NCI-H345 (cell line): ENCODE measurements at places on chromosomes 3 and 15.

GRCh38 chr3:84724877-84725276 is 233.9 kb upstream of the CADM2 start:
- DNase-seq = no peak

GRCh38 chr3:188950832-188951489 is 220.8 kb upstream of the TPRG1 start:
- DNase-seq = no peak

DNA sequence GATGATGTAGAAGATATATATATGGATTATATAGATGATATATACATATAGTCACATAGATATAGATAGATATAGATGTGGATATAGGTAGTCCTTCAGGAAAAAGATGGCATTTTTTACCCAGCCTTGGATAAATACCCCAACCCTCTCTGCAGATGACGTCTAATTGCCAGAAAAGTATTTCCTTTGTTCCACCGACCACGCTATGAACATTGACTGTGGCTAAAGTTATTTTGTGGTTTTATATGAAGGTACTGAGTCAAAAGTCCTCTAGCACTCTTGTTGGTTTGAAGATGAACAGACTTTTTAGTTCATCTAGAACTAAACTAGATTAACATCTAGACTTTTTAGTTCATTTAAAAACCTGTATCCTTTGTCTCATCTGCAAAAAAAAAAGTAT is 207.7 kb downstream of the PLOD2 start:
- no peak for DNase-seq

GRCh38 chr3:47803480-47804025 is 615 bp downstream of the DHX30 start:
- no peak for DNase-seq

DNA sequence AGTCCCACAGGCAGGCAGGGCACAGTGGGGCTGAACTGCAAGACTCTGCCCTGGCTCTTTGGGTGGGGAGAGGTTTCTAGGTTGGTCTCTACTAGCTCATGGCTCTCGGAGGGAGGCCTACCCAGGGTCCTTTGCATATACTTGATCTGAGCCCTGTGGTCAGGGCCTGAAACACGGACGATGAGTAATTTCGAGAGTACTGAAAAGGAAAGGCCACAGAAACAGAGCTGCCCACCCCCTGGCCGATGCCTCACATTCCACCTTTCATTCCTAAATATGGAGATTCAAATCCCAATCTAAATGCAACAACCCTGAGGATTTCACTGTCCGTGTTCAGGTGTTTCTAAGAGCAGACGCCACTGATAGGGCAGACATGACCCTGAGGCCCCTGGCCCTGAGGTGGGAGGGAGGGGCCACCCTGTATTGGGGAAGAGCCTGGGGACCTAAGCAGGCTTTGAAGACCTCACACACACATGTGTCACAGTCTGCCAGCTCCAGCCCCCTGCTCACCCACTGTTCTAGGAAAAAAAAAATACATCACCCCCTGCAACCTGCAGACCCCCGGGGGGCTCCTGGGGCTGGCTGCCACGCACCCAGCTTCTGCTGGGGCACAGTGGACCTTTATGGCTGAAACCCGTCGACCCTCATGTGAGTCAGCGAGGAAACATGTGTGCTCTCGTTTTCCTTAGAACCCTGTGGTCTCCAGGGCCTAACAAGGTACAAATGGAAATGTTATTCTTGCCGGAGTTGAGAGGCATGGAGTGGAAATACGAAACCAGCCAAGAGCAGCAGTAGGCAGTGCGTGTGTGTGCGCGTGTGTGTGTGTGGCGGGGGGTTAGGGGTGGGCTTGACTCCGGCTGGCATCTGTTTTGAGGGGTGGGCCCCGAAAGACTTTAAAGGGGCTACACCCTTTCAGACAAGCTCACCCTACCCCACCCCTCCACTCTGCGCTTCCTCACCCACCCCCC is 112.7 kb downstream of the CHSY1 start:
- peak; percentile 14 for DNase-seq

- DNase-seq = no peak
These were observed 261.2 kb upstream of the DNAJC19 start for GRCh38 chr3:181250714-181251113.

- no peak for DNase-seq
These were observed 89.4 kb upstream of the C3orf80 start for GRCh38 chr3:160135851-160136250.

DNA sequence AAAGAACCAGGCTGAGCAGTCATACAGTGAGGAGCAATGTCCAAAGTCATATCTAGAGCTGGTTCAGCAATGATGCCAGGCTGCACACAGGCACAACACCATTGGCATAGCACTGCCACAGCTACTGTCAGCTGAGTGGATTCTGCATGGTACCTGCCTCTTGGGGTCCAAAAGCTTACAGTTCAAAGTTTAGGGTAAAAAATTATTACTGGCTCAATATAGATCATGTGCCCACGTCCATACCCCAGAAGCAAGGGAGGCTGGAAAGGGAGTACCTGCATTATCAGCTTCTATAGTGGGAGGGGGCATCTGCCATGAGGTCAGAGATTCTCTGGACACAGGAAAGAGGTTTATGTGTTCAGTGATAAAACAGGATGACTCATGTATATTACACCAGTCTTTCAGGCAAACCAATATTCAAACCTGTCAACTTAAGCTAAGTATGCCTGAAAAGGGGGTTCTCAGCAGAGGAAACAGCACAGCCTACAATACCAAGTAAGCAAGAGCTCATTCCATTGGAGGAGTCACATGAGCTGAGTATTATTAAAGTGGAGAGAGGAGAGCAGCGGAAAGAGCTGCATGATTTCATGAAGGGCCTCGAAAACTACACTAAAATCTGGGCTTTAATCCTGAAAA is 99.0 kb downstream of the ANO10 start:
- DNase-seq = no peak

GRCh38 chr3:52364322-52365035 is 48.4 kb downstream of the DNAH1 start:
- peak; percentile 30 for DNase-seq

DNA sequence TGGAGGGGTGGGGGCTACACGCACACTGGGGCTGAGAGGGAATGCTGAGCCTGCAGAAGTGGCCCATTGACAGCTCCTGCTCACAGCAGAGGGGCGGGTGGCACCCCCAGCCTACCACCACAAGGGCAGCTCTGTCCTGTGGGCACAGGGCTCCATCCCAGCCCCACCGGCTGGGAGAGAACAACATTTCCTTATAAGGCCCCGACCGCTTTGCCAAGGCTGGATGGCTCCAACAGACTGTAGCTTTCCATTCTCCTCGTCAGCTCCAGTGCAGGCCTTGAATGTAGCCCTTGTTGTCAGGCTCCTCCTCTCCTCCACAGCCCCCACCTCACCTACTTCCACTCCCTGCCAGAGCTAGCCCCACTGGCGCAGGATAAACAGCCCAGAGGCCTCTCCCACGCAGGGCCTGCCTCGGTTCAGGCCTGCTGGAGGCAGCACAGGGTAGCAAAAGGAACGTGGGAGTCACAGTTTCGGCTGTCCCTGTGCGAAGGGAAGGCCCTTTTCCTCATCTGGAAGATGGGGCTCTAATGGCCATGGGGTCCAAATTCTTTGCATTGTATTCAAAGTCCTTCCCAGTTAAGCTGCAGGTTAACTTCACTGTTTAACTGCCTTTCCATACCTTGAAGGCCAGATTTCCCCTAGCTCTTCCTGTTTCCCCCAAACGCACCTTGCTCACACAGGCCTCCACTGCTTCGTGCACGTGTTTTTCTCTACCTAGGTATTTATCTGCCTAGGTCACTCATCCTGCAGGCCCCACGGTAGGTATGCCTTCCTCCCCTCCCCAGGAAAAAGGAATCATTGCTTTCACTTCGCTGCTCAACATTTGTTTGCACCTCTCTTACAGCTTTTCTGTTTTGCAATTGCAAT is 101.6 kb upstream of the LPP start:
- DNase-seq = peak; percentile 3

GRCh38 chr3:192422321-192422996 is 304.9 kb downstream of the FGF12 start:
- DNase-seq = no peak

DNA sequence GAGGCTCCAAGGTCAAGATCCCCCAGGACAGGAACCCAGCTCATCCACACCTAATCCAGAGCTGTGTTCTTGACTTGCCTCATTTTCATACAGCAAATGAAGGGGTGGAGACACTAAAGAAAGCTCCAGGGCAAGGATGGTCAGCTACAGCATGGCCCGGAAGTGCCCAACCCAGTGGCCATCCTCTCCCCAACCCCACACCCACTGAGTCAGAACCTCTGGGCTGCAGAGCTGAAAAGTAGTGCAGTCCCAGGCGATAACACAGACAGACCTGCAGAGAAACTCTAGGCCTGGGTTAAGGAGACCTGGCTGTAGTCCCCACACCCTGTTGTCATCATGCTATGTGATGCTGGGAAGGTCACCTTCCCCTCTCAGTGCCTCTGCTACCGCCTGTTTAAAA is 85.3 kb downstream of the SEMA5B start:
- DNase-seq = no peak

DNA sequence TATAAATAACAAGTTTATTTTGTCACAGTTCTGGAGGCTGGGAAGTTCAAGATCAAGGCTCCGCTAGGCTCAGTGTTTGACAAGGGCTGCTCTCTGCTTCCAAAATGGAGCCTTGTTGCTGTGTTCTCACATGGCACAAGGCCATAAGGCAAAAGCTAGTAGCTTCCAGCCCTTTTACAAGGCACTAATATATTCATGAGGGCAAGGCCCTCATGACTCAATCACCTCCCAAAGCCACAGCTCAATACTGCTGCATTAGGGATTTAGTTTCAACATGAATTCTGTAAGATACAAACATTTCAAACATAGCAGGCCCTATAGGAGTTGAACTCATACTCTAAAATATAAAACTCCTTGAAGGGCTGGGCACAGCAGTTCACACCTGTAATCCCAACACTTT is 30.2 kb downstream of the ZBTB11 start:
- DNase-seq = no peak

DNA sequence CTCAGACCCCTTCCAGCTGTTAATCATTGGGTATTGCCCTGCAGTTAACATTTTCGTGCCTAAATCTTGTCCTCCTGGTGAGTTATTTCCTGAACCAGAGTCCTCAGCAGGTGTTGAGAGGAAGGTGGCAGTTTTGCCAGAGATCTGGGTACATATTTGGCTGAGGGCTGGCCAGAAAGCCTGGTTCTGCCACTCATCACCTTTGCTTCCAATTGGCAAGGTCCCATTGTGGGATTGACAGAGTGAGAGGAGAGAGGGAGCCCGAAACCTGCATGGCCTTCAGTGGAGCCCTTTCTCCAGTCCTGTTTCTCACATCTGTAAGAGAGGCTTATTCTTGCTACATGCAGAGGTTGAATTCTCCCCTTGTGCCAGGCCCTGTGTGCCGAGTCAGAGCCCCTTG is 8.9 kb upstream of the TKT start:
- DNase-seq = no peak

- DNase-seq = no peak
These were observed 48.6 kb downstream of the MCCC1 start for GRCh38 chr3:183050706-183051105.

GRCh38 chr15:96457841-96458240 is 127.3 kb downstream of the NR2F2 start:
- no peak for DNase-seq

DNA sequence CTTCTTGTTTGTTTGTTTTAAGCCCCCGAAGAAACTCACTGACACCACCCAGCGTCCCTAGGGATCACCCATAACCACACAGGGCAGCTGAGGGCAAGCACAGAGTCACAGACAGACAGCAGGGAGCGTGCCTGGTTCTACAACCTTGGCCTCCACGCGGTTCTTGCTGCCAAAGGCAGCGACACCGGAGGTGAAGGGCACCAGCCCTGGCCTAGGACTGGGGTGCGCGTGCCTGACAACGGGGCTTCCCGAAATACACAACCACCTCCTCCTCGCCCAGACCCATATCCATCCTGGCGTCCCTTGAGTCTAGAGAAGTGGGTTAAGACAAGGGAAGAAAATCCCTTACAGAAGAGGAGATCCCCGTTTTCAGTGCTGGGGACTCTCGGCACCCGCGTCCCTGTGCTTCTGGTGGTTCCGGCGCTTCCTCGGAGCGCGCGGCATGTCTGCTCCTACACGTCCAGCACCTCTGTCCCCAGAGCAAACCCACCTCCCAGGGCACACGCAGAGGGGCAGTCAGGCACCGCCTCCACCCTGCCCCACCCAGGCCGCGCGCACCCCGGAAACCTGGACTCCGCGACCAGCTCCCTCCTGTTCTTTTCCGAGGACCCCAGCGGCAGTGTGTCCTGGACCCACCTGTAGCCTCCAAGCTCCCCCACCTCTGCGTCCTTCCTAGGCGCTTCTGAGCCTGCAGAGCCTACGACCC is 911 bp downstream of the RFTN1 start:
- no peak for DNase-seq

DNA sequence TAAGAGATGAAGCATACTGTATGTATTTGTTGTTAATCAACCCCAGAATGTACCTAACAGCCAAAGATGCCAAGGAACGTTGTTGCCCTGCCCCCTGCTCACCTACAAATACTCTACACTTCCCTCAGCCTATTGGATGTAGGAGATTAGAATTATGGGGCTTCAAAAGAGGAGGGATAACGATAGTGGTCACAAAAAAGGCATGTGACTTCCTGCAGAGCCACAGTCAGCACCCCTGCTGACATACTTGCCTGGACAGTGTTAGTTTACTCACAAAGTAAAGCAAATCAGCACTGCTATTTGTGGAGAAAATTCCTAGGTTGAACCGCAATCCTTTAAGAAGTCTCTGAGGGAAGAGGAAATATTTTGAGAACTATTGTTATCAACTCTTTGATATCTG is 37.9 kb downstream of the PARP15 start:
- DNase-seq = no peak

DNA sequence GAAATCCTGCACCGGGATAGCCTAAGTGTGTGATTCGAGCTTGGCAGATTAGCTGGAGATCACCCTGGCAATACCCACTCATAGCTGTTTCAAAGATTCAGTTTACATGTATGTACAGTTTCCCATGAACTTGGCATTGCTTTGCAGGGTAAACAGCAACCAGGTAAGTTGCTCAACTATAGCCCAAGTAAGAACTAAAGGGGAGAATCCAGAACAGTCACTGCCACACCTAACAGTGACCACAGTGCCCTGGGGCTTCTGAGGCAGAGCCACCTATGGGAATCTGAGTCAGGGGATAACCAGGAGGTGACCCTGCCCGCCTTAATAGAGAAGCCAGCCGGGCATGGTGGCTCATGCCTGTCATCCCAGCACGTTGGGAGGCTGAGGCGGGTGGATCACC is 15.9 kb downstream of the CDAN1 start:
- DNase-seq = no peak

- no peak for DNase-seq
These were observed 5.3 kb upstream of the SPSB4 start for GRCh38 chr3:141045849-141046248.

GRCh38 chr15:64373360-64373759 is 7.9 kb downstream of the PCLAF start:
- no peak for DNase-seq

- DNase-seq = no peak
These were observed 163.4 kb upstream of the PPP2R3A start for GRCh38 chr3:135802171-135802570.

DNA sequence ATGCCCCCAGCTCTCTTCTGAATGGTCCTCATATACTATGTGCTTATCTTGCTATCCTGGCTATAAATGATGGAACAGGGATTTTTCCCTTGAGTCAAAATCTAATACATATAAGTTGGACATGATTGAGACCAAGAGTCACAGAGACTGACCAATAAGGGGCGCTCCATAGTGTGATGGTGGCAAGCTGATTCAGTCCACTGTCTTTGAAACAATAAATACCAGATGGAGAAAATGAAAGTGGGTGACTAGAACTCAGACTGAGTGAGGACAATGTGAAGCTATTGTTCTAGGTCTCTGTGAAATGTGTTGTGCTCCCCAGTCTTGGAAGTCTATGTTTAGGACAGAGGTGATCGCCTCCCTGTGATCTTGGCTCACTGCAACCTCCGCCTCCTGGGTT is 10.6 kb upstream of the FSTL1 start:
- no peak for DNase-seq
